Ovary (tissue), 10 donors: ENCODE measurements at places on chromosomes 2 and 18.

DNA sequence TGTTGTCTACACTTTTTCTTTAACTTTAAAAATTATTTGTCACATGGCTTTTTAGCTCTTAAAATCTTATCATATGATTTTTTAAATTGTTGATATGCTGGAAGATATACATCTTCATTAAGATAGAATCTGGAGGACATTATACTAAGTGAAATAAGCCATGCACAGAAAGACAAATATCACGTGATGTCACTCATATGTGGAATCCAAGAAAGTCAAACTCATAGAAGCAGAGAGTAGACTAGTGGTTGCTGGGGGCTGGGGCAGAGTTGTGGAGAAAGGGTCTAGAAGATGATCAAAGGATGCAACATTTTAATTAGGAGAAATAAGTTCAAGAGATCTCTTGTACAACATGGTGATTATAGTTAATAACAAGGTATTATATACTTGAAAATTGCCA lies 280.9 kb downstream of the GULP1 start:
- no peak for DNase-seq

GRCh38 chr2:42792583-42793333 lies at the start of gene HAAO:
Gene HAAO (minus strand): TSS chr2:42792583. CDS start chr2:42792536, 47 bp downstream.
- peak; percentile 83 for DNase-seq

DNA sequence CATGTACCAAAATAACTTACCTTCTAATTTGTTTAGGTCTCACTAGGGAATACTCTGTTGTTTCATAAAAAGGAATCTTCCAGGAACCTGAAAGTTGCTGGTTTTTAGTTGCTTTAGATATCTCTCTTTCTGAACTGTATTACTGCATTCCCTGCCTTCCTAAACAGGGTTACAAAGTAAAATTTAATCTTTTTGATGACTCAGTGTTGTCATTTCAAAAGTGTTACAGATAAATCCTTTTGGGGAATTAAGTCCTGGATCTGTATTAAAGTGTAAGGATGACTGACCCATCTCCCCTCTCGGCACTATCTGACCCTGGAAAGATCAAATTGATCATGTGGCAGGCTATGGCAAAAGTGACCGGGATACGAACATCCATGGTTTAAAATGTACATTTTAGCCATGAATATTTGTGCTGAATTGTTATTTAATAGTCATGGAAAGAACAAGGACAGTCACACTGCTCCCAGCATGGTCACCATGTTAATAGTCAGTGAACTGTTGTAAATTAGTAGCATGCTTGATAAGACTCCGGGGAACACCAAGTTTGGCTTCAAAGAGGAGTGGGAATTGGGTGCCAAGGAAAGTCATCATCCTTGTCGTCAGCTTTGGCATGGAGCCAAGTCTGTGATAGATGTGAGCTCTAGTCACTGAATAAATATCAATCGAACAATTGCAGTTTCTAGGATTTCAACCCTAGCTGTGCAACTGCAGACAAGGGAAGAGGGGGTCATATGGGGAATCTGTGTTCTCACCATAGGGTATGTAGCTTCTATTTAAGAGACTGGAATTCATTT lies 4.2 kb downstream of the PLEKHA3 start:
- peak; percentile 26 for DNase-seq

DNA sequence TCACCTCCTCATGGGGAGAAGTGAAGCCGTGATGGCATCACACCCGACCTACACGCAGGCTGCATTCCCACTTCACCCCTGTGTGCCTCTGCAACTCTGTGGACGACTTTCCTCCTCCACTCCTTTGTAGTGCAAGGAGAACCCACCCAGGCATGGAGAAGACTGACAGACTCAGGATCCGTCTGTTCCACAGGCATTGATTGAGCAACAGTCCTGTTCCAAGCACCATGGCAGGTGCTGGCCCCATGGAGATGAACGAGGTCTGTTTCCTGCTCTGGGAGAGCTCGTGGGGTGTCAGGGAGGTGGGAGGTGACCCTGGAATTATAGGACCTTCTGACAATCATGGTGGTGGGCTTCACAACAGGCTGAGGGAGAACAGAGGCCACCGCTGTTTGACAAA lies 284.7 kb upstream of the HDAC4 start:
- no peak for DNase-seq

GRCh38 chr2:33620-34019 lies 12.7 kb downstream of the FAM110C start:
- no peak for DNase-seq

- DNase-seq, result no peak
Measured at GRCh38 chr2:44137872-44138551, 30.7 kb upstream of the PPM1B start.

- no peak for DNase-seq
Measured at GRCh38 chr2:84556190-84556589, 39.9 kb downstream of the DNAH6 start.

DNA sequence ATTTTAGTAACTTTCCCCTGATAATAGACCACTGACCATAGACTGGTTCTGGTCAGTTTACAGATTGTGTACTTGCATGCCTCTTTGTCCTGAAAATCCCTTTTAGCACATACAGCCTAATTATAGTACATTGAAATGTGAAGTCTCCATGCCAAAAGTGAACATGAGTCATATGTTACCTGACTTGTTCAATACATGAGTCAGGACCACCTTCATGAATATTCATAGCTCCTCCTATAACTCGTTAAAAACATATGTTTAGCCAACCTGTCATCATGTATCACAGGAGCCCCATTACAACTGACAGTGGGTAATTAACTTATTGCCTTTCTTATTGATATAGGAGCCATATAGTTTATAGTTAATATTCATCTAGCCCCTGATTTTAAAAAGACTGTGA lies 78.6 kb downstream of the SH3YL1 start:
- no peak for DNase-seq

- no peak for DNase-seq
Measured at GRCh38 chr2:43727634-43728014, 46.2 kb upstream of the DYNC2LI1 start.

- DNase-seq, result no peak
Measured at GRCh38 chr2:200026332-200027230, 71.2 kb downstream of the MAIP1 start.

DNA sequence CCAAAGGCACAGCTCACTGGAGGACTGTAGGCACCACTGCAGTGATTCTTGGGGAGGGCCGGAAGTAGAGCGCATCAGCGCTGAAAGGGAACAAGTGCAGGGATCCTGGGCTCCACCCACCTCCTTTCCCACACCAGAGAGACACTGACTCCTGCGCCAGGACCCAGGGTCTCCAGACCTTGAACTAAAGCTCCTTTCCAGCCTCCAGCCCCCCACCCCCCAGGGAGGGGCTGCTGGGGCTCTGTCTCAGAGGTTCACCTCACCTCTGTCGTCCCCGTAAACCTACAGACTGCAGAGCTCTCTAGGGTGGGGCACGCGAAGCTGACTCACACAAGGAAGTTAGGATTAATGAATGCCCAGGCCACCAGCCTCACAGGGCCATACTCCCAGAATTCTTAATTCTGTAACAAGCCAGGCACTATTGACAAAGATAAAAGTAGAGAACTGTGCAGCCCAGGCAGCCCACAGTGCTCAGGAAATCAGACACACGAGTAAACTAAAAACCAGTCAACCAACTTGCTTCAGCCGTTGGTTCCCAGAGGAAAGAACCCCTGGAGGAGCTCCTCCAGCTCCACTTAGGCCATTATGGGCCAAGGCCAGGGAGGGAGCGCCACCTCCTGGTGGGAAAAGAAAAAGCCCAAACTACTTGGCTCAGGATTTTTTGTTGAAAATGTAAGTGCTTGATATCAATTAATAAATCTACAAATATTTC lies 45.1 kb upstream of the ACAA2 start:
- DNase-seq, result peak; percentile 76

GRCh38 chr2:37274359-37274965 lies 43.0 kb downstream of the NDUFAF7 start:
- no peak for DNase-seq

GRCh38 chr18:56899660-56900059 lies 247.2 kb upstream of the BOD1L2 start:
- no peak for DNase-seq

DNA sequence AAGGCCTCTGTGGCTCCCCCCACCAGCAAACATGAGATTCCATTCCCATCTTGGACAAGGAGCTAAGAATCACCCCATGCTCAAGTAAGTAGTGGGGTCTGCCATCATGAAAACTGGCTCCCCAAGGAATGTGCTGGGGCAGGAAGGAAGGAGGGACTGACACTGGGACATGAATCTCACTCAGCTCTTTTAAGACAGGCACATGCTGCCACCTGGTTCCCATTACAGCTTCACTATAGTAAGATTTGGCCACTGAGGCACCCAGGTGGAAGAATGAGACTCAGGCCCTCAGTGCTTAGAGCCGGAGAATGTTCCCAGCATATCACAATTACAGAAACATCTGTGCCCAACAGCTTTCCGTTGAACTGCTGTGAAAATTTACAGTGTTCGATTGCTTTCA lies 38.7 kb downstream of the OSR1 start:
- no peak for DNase-seq

DNA sequence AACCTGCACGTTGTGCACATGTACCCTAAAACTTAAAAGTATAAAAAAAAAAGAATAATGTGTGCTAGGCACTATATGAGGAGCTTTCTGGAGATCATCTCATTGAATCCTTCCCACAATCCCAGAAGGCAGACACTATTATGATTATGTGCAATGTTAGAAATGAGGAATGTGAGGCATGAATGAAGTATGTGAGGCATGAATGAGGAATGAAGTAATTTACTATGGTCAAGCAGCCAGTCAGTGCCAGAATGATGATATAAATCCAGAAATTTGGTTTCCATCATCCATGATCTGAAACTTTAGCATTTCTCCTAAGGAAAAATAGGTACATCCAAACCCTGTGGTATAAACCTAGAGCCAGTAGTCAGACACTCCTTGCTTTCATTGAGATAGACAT lies 42.0 kb downstream of the CCDC148 start:
- DNase-seq, result no peak

DNA sequence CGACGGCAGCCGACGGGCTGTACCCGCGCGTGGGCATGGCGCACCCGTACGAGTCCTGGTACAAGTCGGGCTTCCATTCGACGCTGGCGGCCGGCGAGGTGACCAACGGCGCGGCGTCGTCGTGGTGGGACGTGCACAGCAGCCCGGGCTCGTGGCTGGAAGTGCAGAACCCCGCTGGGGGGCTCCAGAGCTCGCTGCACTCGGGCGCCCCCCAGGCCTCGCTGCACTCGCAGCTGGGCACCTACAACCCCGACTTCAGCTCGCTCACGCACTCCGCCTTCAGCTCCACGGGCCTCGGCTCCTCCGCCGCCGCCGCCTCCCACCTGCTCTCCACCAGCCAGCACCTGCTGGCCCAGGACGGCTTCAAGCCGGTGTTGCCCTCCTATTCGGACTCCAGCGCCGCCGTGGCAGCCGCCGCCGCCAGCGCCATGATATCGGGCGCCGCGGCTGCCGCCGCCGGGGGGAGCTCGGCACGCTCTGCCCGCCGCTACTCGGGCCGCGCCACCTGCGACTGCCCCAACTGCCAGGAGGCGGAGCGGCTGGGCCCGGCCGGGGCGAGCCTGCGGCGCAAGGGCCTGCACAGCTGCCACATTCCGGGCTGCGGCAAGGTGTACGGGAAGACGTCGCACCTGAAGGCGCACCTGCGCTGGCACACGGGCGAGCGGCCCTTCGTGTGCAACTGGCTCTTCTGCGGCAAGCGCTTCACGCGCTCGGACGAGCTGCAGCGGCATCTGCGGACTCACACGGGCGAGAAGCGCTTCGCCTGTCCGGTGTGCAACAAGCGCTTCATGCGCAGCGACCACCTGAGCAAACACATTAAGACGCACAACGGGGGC lies 2.0 kb downstream of the SP9 start:
- DNase-seq, result no peak

- no peak for DNase-seq
Measured at GRCh38 chr2:30392097-30392496, 54.9 kb upstream of the LCLAT1 start.

DNA sequence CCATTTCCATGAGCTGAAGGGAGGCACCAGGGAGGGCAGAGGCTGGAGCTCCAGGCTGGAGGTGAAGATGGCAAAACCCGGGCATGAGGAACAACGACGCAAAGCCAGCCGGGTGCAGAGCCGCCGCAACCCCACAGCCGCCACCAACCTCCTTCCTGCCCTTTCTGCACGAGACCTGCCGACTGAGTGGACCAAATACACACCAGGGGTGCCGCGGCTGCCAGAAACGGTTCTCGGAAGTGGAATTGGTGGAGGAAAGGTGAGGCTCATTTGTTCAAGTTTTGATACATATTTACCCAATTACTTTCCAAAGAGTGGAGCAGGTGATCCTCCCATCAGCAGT lies 8.4 kb upstream of the CIDEA start:
- no peak for DNase-seq

GRCh38 chr2:11598228-11598731 lies 64.4 kb downstream of the GREB1 start:
- DNase-seq, result no peak

DNA sequence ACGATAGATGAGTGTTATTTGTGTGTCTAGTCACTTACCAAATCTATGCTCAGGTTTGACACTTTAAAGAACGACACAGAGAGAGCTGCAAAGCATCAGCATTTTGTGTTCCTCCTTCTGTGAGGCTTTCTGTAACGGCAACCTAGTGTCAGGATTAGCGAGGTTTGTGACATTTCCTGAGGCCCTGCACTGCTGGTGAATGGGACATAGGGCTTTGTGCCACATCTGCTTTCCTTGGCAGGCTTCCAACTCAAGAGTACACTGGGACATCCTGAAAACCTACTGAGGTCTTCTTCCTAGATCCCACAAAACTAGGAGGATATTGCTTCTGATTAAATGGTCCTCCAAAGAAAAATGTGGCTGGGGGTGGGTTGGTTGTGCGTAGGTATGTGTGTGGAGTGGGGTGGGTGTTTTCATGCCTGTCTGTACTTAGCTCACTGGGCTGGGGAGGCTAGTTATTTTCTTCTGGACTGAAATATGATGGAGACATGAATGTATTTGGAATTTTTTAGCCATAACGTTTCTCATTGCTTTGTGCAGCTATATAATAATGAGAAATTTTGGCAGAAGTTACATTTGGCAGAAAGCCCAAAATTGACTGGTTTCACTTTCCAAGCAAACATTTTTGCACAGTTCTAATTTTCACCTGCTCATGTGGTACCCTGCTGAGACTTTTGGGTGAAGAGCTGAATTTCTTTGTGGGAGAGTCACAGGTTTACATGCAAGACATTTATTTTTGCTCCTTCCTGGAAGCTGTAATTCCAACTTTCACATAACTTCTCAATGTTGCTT lies 308.4 kb downstream of the XIRP2 start:
- DNase-seq, result no peak

DNA sequence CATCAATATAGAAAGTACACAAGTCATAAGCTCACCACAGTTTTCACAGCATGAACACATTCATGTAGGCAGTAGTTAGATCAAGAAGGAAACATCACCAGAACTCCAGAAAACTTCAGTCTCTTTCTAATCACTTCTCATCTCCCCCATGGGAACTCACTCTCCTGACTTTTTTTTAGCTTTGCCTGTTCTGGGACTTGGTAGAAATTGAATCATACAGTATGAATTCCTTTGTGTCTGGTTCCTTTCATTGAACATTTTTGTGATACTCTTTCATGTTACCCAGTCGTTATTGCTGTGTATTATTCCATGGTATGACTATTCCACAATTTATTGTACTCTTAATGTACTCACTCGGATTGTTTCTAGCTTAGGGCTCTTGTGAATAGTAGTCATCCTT lies 160.2 kb downstream of the TAF4B start:
- DNase-seq, result no peak

GRCh38 chr2:49404108-49404507 lies 249.8 kb upstream of the FSHR start:
- DNase-seq, result no peak
